ENCODE measurements at places on chromosomes 5 and 9. TPM values are rescaled to one million over a fixed set of nuclear protein-coding genes. Genes with fewer than 3 reads are reported as not detected.

- no peak for DNase-seq
Observed at GRCh38 chr5:136098176-136098575, 34.5 kb upstream of the SMAD5 start.

DNA sequence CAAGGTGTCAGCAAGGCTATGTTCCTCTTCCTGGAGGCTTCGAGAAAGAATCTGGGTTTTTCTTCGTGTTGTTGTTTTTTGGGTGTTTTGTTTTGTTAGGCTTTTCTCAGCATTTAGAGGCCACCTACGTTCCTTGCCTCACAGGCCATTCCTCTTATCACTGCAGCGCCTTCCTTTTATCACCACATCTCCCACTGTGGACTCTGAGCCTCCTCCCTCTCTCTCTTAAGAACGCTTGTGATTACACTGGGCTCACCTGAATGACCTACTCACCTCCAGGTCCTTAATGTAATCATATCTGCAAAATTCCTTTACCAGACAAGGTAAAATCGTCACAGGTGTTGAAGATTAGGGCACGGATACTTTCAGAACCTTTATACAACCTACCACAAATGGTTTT lies 340.8 kb downstream of the DTWD2 start:
- no peak for DNase-seq

DNA sequence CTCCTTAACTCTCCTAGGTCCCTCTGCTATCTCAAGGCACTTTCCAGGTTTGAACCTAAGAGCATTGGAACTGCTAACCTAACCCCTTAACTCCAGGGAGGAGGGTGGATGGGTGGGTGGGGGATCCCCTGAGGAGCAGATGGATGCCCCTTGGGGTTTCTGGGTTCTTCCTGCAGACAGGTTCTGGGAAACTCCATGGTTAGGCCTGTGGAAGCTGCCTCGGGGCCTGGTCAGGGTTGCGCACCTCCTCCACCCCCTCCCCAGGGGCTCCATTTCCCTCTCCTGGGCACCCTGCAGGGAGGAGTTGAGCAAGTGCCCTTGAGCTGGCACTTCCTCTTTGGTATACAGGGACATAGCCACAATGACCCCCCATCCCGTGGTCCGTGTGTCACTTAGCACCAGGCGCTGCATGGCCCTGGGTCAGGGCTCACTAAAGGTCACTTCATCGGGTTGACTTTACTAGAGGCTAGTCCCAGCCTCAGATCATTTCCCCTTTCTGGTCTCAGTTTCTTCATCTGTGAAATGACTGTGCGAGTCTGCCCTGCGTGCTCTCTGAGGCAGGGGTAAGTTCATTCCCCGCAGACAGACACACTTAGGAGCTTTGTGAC lies 16.0 kb downstream of the CXXC5 start:
- DNase-seq, result peak; percentile 82

Gene SRA1
- 10.9 TPM for total RNA-seq

GRCh38 chr5:61991866-61992265 lies 314.1 kb upstream of the KIF2A start:
- no peak for DNase-seq

- no peak for DNase-seq
Observed at GRCh38 chr5:111927191-111927590, 170.2 kb upstream of the NREP start.

DNA sequence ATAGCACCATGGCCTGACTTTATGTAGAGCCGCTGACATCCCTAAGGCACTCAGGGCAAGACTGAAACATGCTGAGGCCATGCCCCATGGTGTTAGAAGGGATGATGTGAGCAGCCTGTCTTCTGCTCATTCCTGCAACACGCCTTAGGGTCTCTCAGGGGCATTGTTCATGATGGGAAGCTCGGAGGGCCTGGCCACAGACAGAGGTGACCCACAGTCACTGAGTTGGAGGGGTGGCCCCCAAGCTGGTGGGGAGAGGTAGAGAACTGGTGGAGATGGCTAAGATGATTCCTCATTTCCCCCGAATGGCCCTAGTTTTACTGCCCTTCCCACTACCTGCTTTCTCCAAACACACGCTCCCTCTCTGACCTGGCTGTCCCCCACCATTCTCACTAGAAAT lies 135.2 kb downstream of the BARX1 start:
- no peak for DNase-seq

- no peak for DNase-seq
Observed at GRCh38 chr9:133709015-133709611, 29.0 kb downstream of the SARDH start.

DNA sequence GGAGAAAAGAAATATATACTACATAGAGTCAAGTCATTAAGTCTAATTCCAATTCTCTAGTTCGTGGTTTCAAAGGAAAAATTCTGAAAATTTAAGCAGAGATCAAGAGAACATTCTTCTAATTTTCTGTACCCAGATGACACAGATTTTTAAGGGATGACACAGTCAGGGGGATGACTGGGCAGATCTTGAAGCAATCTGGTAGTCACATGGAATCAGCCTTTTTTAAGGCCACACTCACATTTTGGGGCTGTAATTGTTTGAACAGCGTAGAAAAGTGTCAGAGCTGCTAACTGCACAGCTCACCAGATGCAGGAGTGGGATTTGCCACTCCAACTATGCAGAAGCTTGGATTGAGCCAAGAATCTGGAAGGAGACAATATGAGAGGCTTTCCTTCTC lies 20.4 kb downstream of the PDE4D start:
- no peak for DNase-seq

GRCh38 chr5:59433174-59433573 lies 460.4 kb downstream of the PDE4D start:
- DNase-seq, result no peak

DNA sequence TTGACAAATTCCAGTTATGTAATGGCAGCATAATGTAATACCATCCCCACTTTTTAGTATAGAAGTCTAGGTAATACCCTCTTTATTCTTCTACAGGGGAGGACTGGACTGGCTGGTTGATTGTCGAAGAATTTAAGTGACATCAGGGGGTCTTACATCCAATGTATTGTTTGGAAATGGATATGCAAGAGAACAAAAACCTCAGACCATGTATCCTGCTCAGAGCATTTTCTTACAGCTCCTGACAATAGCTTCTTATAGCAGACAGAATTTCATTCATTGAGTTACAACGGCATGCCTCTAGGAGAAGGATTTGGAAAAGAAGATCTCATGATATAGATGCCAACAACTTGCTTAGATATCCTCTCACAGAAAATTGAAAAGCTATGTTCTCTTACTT lies 2032.3 kb downstream of the EFNA5 start:
- no peak for DNase-seq

DNA sequence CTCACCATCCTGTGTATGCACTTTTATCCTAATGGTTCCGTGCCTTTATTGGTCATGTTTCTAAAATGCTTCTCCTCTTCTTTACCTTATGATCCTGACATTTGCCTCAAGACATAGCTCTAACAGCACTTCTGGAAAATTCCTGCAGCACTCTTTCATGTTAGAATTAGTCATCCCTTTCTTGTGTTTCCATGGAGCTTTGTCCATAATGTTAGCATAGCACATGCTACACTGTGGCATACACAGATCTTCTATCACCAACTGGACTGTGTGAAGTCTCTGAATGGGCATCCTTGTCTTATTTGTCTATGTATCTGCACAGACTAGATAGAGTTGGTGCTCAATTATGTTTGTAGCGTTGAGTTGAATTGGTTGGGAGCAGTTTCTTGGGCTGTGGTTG lies 2.0 kb downstream of the SCGB3A2 start:
- DNase-seq, result no peak

Gene RNF208
- total RNA-seq, result 14.5 TPM

Gene GABRA1
- total RNA-seq, result not detected

Gene SIT1
- total RNA-seq, result 0.26 TPM

DNA sequence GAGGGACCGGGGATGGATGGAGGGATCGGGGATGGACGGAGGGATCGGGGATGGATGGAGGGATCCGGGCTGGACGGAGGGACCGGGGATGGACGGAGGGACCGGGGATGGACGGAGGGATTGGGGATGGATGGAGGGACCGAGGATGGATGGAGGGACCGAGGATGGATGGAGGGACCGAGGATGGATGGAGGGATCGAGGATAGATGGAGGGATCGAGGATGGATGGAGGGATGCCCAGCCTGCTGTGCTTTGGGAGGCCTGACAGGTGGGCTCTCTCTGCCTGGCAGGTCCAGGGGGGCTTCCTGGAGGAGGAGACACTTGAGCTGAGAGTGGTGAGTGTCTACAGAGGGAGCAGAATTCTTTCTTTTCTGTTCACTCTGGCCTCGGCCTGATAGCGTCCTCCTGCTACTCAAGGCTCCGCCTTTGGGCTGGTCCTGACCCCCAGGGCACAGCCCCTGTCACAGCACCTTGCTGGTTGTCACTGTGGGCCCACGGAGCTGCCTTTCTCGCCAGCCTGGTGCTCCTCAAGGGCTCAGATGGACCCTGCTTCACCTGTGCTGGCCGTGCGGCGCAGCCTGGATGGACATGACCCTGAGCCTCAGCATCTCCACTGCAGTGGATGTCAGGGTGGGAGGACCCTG lies 42.2 kb upstream of the RNF130 start:
- no peak for DNase-seq

Gene CDH10
- not detected for total RNA-seq

GRCh38 chr9:7788772-7789171 lies 10.8 kb downstream of the DMAC1 start:
- no peak for DNase-seq

Gene ZNF300
- 4.7 TPM for total RNA-seq

- no peak for DNase-seq
Observed at GRCh38 chr9:11457825-11458790, 845.3 kb upstream of the PTPRD start.

GRCh38 chr5:134019636-134020035 lies 14.9 kb upstream of the VDAC1 start:
- peak; percentile 35 for DNase-seq

Gene NUP188
- total RNA-seq, result 15.2 TPM

Gene FOXD1
- total RNA-seq, result not detected

Gene SMC5
- total RNA-seq, result 27.2 TPM

Gene PCDH12
- 1.6 TPM for total RNA-seq

- no peak for DNase-seq
Observed at GRCh38 chr5:6593148-6594016, 39.5 kb downstream of the NSUN2 start.

All from body of pancreas (tissue), 4 donors.